Activated naive CD4-positive, alpha-beta T cell treated with anti-CD3 and anti-CD28 coated beads, Interleukin-2, amount 50 U/mL, for 16 hours (primary cell): ENCODE measurements at places on chromosomes 6 and 20.

DNA sequence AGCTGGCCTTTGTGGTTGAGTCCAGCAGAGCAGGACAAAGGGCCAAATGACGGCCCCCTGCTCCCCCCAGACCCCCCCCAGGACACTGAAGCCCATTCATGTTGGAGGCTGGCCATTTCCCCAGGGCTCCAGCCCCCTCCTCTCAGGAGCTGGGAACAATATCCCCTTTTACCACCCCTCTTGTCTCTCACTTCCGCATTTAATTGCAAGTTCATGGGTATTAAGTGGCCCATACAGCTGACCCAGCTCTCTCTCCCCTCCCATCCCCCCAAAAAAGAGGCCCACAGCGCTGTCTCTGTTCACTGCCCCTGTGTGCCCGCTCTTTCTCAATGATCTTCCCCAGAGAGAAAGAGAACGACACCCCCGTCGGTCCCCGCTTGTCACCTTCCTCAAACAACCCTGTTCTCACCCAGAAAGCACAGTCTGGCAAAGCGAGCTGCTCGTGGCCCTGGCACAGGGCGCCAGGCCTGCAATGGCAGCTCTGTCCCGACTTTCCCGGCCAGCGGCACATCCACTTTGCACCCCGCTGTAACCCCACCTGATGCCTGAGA is 30.4 kb downstream of the PREX1 start:
- no peak for DNase-seq

GRCh38 chr6:139759086-139759485 is 384.6 kb upstream of the CITED2 start:
- DNase-seq = no peak

GRCh38 chr20:40865095-40865494 is 163.5 kb upstream of the TOP1 start:
- DNase-seq = no peak

DNA sequence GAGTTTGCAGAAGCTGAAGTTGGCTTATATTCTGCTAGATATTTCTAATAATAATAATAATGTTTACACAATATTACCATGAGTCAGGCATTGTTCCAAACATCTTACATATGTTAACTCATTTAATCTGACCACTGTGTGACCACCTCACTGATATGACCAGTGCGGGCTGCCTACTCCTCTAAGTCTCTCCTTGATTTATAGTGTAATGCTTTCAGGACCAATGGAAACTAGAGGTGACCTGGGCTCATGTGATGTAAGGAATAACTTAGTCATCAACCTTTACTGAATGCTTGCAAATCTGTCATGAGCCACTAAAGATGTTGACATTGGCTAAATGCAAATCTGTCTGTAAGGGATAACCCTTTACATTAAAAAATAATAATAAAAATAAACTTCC is 51.1 kb upstream of the GPR6 start:
- DNase-seq = no peak

DNA sequence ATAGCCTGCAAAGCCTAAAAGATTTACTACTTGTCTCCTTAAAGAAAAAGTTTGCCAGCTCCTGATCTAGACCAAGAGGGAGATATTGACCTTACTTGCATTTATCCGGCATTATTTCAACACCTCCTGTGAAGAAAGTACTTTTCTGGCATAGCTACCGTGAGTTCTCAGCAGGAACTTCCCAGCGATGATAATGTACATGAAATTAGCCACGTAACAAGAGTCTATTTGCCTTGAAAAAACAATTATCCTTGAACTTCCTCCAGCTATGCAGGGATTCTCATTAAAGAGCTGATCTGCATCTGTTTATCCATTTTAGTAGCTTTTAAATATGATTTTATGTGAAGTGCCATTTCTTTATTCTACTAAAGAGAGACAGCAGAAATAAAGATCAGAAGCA is 41.7 kb downstream of the ALDH5A1 start:
- DNase-seq = no peak

DNA sequence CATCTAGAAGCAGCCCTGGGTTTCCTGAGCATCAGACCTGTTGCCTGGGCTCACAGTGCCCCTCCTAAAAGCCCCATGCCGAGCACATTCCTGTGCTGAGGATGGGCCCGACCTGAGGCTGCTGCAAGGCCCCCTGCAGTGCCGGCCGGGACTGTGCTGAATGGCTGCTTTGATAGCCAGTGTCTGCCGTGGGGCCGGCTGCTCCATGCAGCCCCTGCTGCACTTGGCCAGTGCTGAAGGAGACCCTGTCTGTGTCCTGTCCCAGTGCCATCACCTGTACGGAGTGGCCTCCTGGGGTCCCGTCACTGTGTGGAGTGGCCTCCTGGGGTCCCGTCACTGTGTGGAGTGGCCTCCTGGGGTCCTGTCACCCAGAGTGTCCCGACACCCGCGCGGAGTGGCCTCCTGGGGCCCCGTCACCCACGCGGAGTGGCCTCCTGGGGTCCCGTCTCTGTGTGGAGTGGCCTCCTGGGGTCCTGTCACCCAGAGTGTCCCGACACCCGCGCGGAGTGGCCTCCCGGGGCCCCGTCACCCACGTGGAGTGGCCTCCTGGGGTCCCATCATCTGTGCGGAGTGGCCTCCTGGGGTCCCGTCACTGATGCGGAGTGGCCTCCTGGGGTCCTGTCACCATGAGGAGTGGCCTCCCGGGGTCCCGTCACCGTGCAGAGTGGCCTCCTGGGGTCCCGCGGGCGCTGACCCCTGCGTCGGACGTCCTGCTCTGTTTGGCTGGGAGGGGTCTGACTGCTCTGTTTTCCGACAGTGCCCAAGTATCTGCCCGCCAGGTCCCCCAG is 7.0 kb downstream of the COL9A3 start:
- DNase-seq = no peak

DNA sequence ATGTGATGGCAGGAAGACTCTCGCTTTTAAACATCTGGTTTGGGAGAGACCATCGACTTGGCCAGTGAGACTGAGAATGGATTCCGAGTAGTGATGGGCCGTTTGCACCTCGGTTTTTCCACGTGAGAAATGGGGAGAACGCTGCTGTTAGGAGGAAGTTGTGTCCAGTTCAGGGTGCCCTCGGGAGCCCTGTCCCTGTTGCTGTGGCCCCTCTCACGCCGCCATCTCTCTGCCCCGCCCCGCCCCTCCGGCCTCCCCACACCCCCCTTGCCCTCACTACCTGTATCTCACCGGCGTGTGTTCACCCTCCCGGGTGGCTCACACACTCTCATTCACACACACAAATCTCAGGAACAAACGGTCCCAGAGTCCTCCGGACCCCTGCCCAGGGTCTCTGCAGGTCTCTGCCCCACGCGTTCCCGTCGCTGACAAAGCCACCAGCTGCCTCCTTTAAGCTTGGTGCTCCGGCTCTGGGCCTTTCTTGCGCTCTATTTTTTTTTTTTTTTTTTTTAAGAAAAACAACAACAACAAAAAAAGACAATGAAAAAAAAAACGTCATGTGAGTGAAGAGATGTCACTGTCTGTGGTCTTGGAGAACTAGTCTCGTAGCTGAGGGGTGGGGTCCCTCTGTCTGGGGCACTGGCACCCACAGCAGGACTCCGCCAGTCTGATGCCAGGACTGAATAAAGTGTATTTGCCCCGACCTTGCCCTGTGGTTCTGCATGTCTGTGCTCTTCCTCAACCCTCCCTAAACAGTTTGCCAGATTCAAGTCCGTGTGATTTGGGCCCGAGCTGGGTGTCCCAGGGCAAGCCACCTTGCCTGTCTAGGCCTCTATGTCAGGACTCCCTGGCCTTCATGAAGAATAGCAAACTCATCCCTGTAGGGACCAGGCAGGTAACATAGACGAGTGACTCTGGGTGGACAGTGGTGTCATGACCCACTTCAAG is 2.9 kb downstream of the SOX12 start:
- DNase-seq = no peak

- no peak for DNase-seq
These were observed 108.8 kb downstream of the ASXL1 start for GRCh38 chr20:32466739-32467505.

- no peak for DNase-seq
These were observed 201.1 kb upstream of the PREP start for GRCh38 chr6:105603788-105604586.

- no peak for DNase-seq
These were observed 130.8 kb downstream of the SYCP2 start for GRCh38 chr20:59802471-59803221.

DNA sequence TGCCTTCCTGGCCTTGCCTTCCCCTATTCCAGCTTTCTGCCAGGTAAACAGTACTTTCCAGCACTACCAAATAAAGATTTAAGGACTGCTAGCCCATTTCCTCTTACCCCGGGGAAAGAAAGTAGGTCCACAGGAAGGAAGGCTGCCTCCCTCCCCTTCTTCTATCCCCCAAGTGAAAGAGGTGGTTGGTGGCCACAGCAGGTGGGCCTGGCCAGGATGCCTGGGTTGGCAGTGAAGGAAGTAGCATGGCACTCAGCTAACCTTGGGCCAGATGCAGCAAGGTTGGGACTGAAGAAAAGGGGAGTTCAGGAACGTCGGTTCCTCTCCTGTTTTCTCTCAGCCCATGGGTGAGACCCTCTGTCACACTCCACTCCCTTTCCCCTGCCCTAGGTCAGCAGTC is 8.9 kb downstream of the NFKBIL1 start:
- DNase-seq = no peak

- no peak for DNase-seq
These were observed 162.4 kb downstream of the CD109 start for GRCh38 chr6:73858376-73858775.

DNA sequence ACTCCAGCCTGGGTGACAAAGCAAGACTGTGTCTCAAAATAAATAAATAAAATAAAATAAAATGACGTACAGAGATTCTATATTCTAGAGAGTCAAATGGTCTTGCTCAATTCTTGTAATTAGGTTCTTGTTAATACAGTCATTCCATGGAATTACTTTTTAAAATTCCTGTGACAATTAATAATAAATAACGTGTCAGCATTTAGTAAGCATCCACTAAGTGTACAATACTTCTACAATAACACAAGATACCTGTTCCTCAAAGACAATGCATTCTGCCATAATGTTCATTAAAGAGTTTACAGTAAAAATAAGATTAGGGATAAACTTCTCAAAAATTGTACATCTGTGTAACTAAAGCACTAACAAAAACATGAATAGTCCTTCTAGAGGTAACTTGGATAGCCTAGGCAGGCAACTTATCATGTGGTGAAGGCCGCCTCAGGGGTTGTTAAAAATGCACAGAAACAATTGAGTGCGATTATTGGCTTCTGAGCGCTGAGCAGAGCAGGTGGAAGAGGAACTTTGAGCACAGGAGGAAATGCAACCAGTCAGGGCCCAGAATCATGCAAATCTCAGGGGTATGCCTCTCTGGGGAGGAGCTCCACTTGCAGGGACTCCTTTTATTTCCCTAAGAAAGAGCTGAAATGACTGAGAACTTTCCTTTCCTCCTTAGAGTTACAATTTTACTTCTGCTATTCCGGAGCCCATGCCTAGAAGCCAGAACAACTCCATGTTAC is 37.1 kb downstream of the QRSL1 start:
- no peak for DNase-seq

- DNase-seq = no peak
These were observed 73.2 kb downstream of the LY86 start for GRCh38 chr6:6661684-6662083.

GRCh38 chr20:21665687-21666446 is 39.6 kb upstream of the PAX1 start:
- no peak for DNase-seq

DNA sequence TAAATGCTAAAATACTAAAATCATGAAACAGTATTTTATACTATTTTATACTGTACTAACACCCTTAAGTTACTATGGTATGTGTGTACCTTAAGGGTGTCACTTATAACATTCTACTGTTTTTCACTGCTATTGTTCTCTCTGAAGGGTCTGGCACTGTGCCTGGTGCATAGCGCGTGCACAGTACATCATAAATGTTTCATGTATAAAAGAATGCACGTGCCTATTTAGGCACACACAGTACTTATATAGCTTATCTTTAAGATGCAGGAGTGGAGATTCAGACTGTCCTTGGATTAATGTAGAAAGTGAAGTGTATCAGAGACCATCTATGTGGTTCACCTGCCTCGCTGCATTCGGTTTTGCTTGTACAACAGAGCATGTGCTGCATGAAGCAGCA is 64.0 kb upstream of the SGK1 start:
- no peak for DNase-seq

GRCh38 chr6:82875573-82876185 is 190.0 kb downstream of the UBE3D start:
- no peak for DNase-seq

DNA sequence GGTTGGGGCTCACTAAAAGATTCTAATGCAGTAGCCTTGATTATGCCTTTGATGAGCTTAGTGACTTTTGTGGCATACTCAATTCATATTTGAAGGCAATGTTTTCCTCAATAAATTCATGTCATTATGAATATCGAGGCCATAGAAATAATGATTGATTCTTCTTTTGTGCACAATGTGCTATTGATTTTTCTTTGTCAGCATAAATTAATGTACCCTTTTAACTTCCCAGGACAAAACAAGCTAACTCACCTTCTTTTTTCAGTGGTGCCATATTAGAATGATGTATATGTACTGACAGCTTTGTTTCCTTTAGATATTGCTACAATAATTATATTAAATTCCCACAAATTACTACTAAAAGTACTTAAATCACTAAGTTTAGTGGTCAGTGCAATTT is 484.3 kb upstream of the HS3ST5 start:
- no peak for DNase-seq

- no peak for DNase-seq
These were observed 47.6 kb upstream of the NNAT start for GRCh38 chr20:37473249-37474000.

GRCh38 chr6:75893058-75893775 is 144.2 kb downstream of the MYO6 start:
- no peak for DNase-seq

DNA sequence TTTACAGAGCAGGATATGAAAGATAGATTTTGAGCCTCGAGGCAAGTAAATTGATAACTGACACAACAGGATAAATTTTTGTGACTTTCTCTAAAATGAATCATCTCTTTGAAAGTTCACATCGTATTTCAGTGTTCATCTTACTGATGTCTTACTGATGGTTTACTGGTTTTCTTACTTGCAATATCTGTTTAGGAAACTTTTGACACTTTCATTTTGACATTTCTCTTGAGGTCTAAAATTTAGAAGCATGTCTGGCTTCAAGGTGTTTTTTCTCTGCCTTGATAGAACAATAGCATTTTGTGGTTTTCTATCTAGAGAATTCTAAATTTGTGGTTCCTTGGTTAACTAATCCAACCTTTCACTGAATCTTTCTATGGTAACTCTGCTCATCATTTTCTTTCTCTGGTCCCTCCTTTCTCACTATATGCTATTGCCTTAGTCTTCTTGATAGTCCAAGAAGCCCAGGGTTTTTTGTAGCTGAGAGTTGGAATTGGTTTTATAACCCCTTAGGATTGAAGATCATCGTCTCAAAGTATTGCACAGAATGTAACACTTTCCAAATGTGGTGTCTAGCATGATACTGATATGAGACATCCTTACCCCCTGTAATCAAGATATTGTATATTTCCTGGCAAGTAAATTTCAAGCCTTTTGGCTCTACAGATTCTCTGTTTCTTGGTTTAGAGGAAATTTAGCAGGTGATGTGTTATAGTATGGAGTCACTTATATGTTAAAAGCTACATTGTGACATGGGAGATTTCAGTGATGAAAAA is 98.7 kb downstream of the RNF144B start:
- no peak for DNase-seq
